MG63 (cell line): ENCODE measurements at places on chromosomes 1 and 21. TPM values are rescaled to one million over a fixed set of nuclear protein-coding genes. Genes with fewer than 3 reads are reported as not detected.

Gene FCMR
- 0.36 TPM in 1 of 2 replicates, not detected in the other for total RNA-seq

Gene SELENBP1
- 6.0 and 10.2 TPM in 2 replicates for total RNA-seq

Gene CA14
- not detected in 2 replicates for total RNA-seq

Gene IFFO2
- 3.9 and 4.3 TPM in 2 replicates for total RNA-seq

Gene KRTAP10-4
- not detected in 2 replicates for total RNA-seq

Gene WNT4
- not detected in 2 replicates for total RNA-seq

Gene AADACL3
- not detected in 2 replicates for total RNA-seq

Gene KRTAP21-2
- total RNA-seq, result not detected in 2 replicates

Gene ATP5PO
- total RNA-seq, result 210 and 538 TPM in 2 replicates

Gene STYXL2
- 0.07 TPM in 1 of 2 replicates, not detected in the other for total RNA-seq

Gene MFSD2A
- total RNA-seq, result 4.8 and 5.8 TPM in 2 replicates

Gene TMEM52
- not detected in 2 replicates for total RNA-seq

Gene TAS1R1
- total RNA-seq, result not detected in 2 replicates

Gene S100A7A
- not detected in 2 replicates for total RNA-seq

Gene SMIM1
- total RNA-seq, result not detected in 2 replicates

Gene TEDDM1
- not detected in 2 replicates for total RNA-seq

Gene GPR157
- 3.1 and 5.2 TPM in 2 replicates for total RNA-seq

Gene ACBD6
- 65.9 and 85.3 TPM in 2 replicates for total RNA-seq

Gene KCNE2
- total RNA-seq, result not detected in 2 replicates

Gene CFH
- total RNA-seq, result 9.7 and 20.0 TPM in 2 replicates

Gene EFHD2
- total RNA-seq, result 69.5 and 92.0 TPM in 2 replicates

Gene DENND2C
- total RNA-seq, result 1.7 and 1.8 TPM in 2 replicates

Gene CFAP107
- not detected in 2 replicates for total RNA-seq

Gene HCN3
- total RNA-seq, result 0.10 and 1.2 TPM in 2 replicates

Gene DMRTA2
- not detected in 2 replicates for total RNA-seq

Gene SCMH1
- 11.5 and 13.4 TPM in 2 replicates for total RNA-seq

Gene UAP1
- 601 and 739 TPM in 2 replicates for total RNA-seq

Gene MPL
- not detected in 2 replicates for total RNA-seq

Gene MYOM3
- 0.13 TPM in 1 of 2 replicates, not detected in the other for total RNA-seq

Gene IL10
- total RNA-seq, result not detected in 2 replicates

Gene SH2D5
- total RNA-seq, result 1.7 and 2.4 TPM in 2 replicates

Gene MIXL1
- total RNA-seq, result not detected in 2 replicates

Gene CFAP74
- 0.20 TPM in 1 of 2 replicates, not detected in the other for total RNA-seq

Gene EPHB2
- 19.6 TPM in 2 replicates for total RNA-seq

Gene GPX7
- 21.2 and 22.5 TPM in 2 replicates for total RNA-seq

Gene PGBD5
- 0.05 TPM in 1 of 2 replicates, not detected in the other for total RNA-seq

Gene NCF2
- total RNA-seq, result 0.53 and 0.64 TPM in 2 replicates

Gene ZRANB2
- total RNA-seq, result 46.7 and 97.2 TPM in 2 replicates

Gene DNAJC28
- total RNA-seq, result 0.72 and 1.1 TPM in 2 replicates
